ENCODE measurements at places on chromosomes 16 and 17. TPM values are rescaled to one million over a fixed set of nuclear protein-coding genes. Genes with fewer than 3 reads are reported as not detected.
A peak's percentile ranks its signal among the peaks of the same experiment; 100 is the strongest.

GRCh38 chr16:86066811-86067210 is 167.8 kb downstream of the IRF8 start:
- no peaks in the 10 kb centered on the region for H3K4me1 ChIP-seq
- peaks cover 39% of the 10 kb centered on the region for H3K27me3 ChIP-seq
- H3K36me3 ChIP-seq = no peaks in the 10 kb centered on the region

- H3K27ac ChIP-seq = no peak overlapping the region
- H3K4me3 ChIP-seq = no peak overlapping the region
- H3K27me3 ChIP-seq = no peaks in the 10 kb centered on the region
Observed at GRCh38 chr16:63385714-63386432, 1349.6 kb upstream of the CDH8 start.

DNA sequence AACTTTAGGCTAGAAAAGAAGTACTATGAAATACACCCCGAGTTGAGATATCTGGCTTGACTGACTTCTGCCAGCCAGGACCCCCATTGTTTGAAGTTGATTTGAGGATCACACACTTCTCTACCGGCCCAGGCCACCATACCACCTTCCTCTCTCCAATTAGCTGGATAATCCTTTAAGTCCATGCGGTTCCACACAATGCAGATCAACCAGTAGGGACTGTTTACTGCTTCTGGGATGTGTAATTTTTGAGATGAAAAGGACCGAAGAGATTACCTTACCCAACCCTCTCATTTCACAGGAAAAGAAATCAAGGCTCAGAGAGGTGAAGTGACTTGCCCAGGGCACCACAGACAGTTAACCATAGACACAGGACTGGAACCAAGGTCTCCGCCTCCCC is 20.5 kb downstream of the ERN1 start:
- H3K27ac ChIP-seq = peak overlapping the region; percentile 64
- no peak overlapping the region for H3K4me3 ChIP-seq
- H3K4me1 ChIP-seq = peaks cover 42% of the 10 kb centered on the region
- no peaks in the 10 kb centered on the region for H3K27me3 ChIP-seq
- peaks cover 2% of the 10 kb centered on the region for H3K36me3 ChIP-seq
- DNase-seq = no peak

- H3K4me3 ChIP-seq = no peak overlapping the region
- no peaks in the 10 kb centered on the region for H3K27me3 ChIP-seq
- H3K36me3 ChIP-seq = peaks cover 48% of the 10 kb centered on the region
- no peaks in the 10 kb centered on the region for H3K4me1 ChIP-seq
Observed at GRCh38 chr16:71672125-71672524, 46.1 kb downstream of the MARVELD3 start.

DNA sequence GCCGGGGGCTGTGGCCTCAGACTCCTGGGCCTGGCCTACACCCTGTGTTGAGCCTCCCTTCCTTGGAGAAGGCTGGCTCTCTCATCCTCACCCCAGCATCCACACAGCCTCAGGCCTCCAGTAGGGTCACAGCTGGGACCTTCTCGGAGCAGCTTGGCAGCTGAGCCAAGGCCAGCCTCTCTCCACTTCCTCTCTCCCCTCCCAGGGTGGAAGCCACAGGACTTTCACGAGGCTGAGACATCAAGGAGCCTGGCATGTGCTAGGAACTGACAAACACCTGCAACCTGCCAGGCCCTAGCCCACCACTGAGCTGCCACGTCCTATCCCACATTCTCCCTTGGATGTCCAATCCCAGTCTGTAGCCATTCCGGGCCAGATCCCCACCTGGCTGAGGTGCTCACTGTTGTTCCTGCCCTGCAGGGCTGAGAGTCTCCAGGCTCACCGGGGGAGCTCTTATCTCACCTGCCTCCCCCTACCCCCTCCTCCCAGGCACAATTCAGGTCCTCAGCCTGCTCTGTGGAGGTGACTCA is 3.1 kb downstream of the MMP15 start:
- H3K4me1 ChIP-seq = peaks cover 8% of the 10 kb centered on the region
- peaks cover 8% of the 10 kb centered on the region for H3K27me3 ChIP-seq
- no peaks in the 10 kb centered on the region for H3K36me3 ChIP-seq
- H3K4me3 ChIP-seq = no peak overlapping the region
- no peak for DNase-seq
- H3K27ac ChIP-seq = no peak overlapping the region

GRCh38 chr17:6642592-6642991 is 1.7 kb downstream of the TXNDC17 start:
- peaks cover 12% of the 10 kb centered on the region for H3K36me3 ChIP-seq
- no peak overlapping the region for H3K27ac ChIP-seq
- H3K4me1 ChIP-seq = peaks cover 38% of the 10 kb centered on the region
- H3K4me3 ChIP-seq = peak overlapping the region; percentile 42

DNA sequence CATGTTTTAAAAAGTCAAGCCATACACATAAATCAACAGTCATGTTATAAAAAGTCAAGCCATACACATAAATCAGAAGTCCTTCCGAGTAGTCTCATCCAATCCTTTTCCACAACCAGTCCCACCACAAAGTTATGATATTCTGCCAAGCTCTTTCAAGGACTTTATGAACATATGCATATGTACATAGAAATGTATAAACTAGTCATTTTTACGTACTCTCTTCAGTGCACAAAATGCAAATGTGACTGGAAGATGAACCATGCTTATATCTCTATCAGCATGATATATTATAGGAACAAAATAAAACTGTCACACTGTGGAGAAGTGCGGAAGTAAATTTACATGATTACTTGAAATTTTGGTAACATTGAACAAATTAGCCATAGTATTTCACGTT is 200.9 kb downstream of the CNTNAP4 start:
- no peaks in the 10 kb centered on the region for H3K36me3 ChIP-seq
- H3K4me3 ChIP-seq = no peak overlapping the region
- no peaks in the 10 kb centered on the region for H3K27me3 ChIP-seq

DNA sequence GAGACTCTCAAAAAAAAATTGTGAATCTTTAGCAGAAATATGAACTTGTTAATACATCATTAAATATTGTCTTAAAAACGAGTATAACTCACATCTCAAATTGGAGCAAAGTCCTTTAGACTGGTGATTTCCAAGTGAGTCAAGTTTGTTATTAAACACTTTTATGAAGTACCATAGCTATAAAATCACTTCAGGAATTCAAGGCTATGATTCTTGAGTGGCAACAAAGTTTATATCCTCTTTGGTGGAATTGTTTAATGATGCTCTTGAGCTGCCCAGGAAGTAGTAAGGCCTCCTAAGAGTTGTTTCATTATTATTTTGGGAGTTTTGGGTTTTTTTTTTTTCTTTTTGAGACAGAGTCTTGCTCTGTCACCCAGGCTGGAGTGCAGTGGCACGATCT is 16.7 kb upstream of the BLMH start:
- H3K4me3 ChIP-seq = no peak overlapping the region
- peaks cover 26% of the 10 kb centered on the region for H3K27me3 ChIP-seq
- no peaks in the 10 kb centered on the region for H3K4me1 ChIP-seq
- no peak for DNase-seq
- no peak overlapping the region for H3K27ac ChIP-seq
- H3K36me3 ChIP-seq = no peaks in the 10 kb centered on the region

Gene HSD11B2
- 0.68 TPM for total RNA-seq

Gene ASGR2
- total RNA-seq = not detected

Gene DNAH17
- total RNA-seq = 0.54 TPM

Gene CES3
- 0.24 TPM for total RNA-seq

Gene ELMO3
- 1.7 TPM for total RNA-seq

Gene TMEM100
- total RNA-seq = 3.4 TPM
